ENCODE measurements at places on chromosomes 13 and 19.

DNA sequence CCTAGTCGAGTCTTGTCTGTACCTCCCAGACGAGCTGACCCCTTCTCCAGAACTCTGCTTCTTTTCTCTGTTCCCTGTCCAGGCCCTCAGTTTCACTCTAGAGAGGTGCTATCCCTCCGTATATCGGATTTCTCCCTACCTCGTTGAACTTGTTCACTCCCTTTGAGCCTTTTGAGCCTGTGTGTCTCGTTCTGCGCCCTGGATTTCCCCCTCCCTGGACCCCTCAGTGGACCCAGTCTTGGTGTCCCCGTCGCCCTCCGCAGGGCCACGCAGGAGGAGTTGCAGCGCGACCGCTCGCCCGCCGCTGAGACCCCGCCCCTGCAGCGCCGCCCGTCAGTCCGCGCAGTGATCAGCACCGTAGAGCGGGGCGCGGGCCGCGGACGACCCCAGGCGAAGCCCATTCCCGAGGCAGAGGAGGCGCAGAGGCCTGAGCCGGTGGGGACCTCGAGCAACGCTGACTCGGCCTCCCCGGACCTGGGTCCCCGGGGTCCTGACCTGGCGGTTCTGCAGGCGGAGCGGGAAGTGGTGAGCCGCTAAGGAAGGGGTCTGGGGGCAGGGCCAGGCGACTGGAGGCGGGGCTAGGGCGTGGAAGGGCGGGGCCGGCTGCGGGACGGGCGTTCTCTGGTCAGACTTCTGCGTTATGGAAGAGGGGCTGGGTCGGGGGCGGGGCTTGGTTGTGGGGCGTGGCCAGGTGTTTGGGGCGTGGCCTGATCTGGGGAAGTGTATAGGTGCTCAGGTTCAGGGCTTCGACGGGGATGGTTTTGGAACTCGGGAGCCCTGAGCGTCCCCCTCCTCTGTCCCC is 5.5 kb downstream of the EPS8L1 start:
- peak; percentile 88 for DNase-seq

- DNase-seq, result no peak
Observed at GRCh38 chr19:16791942-16792341, 37.3 kb upstream of the SIN3B start.

GRCh38 chr13:27016875-27017274 is 154.7 kb downstream of the USP12 start:
- no peak for DNase-seq

DNA sequence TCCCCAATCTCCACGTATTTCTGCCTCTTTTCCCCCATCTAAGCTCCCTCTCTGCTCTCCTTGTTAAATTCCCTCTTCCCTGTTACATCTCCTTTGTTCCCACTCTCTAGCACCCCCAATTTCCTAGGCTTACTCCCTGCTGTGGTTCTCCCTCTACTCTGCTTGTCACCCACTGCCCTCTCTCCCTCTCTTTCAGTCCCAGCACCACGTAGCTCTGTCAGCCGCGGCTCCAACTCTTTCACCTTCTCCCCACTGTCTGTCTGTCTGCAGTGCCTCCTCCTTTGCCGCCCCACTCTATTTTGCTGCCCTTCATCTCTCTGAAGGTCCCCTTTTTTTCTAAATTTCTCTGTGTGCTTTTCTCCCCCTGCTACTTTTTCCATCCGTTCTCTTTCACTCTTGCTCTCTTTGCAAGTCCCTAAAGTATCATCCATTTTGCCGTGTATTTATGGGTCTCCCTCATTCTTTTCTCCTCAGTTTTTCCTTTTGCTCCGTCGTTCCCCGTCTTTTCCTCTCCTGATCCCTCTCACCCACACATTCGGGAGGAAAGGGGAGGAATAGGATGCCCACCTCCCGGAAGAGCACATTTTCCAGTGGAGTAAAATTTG is 937 bp downstream of the ZNF841 start:
- no peak for DNase-seq

- DNase-seq, result no peak
Observed at GRCh38 chr19:44748426-44749254, at the start of gene BCL3. Gene BCL3 (plus strand): TSS chr19:44748708. CDS start chr19:44748791, 83 bp downstream.

DNA sequence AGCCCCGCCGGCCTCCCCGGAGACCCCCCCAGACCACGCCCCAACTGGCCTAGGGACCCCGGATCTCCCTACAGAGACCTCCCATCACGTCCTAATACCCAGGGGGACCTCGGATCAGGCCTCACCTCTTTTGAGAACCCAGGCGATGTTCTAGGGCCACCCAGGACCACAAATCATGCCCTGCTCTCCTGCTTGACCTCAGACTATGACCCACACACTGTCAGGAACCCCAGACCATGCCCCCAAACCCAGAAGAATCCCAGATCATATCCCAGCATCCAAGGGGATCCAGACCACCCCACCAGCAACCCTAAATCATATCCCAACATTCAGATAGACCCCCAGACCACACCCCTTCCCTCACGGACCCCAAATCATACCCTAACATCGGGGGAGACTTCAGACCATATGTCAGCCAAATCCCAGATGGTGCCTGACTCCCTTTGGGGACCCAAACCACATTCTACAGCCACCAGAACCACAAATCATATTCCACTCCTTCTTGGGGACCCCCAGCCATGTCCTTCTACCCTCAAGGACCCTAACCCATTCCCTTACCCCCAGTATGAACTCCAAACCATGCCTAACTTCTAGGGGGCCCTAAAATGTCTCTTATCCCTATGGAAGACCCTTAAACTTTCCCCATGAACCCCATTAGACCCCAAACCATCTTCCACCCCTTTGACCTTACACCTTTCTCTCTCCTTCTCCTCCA is 611 bp upstream of the LRFN1 start:
- DNase-seq, result no peak
